CD4-positive, alpha-beta T cell treated with Interleukin-1 beta for 1 hour (primary cell): ENCODE measurements at places on chromosomes 6 and 20.

DNA sequence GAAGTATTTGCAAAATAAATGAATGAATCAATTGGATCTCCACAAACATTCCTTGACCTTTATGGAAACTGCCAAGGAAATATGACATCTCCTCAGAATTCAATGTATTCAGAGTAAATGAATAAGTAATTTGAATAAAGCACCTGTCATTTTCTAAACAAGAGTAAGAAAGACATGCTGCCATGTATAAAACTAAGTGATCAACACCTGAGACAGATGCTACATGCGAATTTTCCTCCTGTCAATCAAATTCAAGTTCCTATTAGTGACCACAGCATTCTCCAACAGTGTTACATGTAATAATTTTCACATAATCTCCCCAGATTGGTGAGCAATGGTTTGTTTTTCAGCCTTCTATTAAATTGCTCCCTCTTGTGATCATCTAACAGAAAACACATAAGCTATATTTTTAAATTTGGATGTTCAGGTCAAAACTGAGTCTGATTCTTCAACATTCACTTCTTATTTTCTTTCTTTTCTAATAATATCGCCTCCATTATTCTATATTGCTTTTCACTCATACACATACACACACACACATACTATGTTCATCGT, 163.2 kb upstream of the RNF217 start:
- DNase-seq, result no peak

DNA sequence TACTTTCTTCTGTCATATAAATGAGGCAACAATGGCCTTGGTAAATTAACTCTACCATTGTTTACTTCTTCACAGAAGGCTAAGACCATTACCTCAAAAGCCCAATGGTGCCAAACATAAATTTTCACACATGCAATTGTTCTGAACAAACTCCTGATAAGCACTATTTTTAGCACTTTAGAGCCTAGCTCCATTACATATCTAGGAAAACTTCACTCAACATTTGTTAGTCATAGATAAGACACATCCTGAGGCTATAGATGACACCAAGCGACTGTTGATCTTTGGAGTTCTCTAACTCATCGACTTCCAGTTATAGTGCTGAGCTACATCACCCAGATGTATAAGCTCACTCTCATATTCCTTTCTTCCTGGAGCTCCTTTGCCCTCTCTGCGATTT, 245.9 kb downstream of the EYS start:
- DNase-seq, result no peak

- DNase-seq, result no peak
These were observed 100.9 kb upstream of the FOXP4 start for GRCh38 chr6:41445261-41445660.

DNA sequence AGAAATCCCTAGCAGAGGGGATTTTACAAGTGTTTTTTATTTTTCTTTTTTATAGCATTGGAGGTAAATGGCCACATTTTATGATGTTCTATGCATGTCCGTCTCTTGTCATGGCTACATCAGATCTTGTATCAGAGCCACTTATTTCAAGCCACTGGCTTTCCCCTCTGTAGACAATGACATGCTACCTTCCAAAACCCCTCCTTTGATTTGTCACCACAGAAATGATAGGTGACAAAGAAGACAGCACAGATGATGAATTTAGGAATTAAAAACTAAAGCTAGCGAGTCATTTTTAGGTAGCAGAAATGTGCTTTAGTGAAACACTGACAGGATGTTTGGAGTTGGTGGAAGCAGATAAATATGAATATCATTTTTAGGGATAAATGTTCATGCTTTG, 20.8 kb downstream of the PLCB1 start:
- DNase-seq, result no peak

DNA sequence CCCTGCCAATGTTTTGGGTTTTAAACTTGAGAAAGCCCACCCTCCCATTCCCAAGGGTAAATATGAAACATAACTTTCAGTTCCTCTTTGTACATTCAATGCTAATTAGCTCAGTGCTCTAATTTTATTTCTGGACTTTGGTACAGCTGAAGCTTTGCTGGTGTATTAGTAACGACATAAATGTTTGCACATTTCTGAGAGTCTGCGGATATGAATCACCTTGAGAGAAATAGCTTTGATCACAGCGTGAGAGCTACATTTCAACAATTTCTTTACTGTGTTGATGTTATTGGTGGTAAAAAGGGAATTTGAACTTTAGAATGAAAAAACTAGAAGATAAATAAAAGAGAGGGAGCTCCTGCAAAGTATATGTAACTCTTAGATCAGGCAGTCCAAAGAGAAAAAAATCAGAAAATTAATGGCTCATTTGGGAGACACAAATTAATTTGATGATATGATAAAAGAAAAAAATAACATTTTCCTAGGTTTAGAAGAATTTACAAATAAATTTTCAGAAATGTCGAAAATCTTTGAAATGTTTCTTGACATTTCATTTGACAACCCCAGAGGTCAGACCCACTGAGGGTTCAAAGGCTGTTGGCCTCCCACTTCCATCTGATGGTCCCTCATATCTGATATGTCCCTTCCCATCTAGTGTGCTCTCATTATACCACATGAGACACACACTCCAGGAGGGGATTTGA, 38.5 kb upstream of the CAP2 start:
- no peak for DNase-seq

- no peak for DNase-seq
These were observed 597.1 kb downstream of the KIF16B start for GRCh38 chr20:15976047-15976736.

- DNase-seq, result no peak
These were observed 197.7 kb downstream of the KCNQ5 start for GRCh38 chr6:72819609-72820008.

DNA sequence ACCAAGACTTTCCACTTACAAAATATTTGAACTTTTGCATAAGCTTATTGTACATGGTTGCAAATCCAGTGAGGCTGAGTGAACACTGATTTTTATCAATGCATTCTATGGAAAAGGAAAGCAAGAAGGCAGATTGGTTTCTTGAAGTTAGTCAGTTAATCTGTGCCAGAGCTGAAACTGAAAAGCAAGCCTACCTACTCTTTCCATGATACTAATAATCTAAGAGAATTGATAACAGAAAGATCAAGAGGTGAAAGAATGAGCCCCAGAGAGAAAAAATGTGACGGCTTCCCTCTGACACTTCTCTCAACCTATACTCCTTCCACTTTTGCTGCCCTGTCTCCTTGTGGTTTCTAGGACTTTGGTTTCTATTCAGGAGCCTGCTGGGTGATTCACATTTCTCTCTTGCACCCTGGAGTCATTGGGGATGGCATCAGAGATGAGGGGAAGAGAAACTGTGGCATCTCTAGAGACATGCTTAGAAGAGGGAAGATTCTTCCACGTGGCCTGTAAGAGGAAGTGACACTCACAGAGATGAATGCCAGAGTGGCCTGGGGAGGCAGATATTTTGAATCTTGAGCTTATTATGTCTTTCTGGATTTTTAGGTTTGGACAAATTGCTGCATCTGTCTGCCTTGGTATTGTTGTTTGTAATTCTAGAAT, 158.6 kb upstream of the RIMS1 start:
- no peak for DNase-seq

- DNase-seq, result no peak
These were observed 87.8 kb downstream of the SLC16A10 start for GRCh38 chr6:111175109-111175508.

DNA sequence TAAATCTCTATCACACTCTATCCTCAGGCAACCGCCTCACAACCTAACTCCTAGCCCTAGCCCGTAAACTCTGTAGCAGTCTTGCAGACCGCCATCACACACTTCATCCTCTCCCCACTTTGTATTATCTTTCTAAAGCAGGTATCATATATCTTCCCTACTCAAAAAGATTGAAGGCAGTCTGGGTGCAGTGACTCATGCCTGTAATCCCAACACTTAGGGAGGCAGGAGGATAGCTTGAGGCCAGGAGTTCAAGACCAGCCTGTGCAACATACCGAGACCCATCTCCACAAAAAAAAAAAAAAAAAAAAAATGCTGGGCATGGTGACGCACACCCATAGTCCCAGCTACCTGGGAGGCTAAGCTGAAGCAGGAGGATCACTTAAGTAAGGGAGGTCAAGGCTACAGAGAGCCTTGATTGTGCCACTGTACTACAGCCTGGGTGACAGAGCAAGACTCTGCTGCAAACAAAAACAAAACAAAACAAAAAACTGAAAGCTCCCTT, 22.9 kb downstream of the RANBP9 start:
- no peak for DNase-seq

DNA sequence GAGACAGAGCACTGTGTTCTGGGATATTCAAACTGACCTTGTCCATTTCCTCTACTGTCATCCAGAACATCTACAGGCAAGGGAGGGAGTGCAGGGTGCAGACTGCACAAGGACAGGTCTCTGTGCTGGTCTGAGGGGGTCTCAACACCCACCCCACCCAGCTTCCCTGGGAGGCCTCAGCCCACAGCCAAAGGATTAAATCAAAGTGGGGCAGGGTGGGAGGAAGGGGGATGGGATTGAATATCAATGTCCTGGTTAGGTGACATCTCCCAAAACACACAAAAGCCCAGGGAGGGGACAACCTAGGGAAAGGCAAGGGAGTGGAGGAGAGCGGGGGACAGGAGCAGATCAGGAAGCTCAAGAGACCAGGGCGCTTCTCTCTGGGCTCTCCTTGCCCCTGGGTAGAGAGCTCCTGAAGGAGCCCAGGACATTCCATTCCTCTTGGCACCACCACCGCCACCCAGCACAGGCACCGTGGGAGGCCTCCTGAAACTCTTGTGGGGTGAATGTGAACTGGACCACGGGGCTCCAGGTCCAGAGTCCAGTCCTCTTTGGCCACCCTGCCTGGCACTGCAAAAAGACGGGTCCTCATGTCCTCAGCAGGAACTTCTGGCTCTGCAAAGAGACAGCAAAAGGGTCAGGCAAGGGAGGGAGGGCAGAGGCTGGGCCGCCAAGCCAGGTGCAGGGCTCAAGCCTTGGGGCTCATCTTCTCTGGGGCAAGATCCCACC, 73.9 kb downstream of the JPH2 start:
- DNase-seq, result no peak

DNA sequence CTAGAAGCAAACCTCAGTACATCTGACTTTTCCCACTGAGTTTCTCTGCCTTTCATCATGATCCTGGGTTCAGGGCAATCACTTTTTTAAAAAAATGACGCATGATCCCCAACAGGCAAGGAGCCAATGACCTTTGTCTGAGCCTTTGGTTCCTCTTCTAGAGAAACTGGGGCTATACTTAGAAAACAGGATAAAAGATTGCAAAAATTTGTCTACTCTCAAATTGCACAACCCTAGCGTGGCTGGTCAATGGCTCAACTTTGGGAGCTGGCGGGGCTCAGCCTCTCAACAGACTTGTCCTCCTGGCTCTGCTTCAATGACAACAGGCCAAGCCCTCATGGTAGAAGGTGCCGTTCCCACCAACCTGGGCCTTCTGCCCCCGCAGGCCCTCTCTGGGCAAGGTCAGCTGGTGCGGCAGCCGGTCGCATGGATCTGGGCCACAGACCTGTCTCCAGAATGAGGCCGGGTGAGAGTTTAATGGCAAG, 48.7 kb downstream of the PDYN start:
- peak; percentile 14 for DNase-seq

DNA sequence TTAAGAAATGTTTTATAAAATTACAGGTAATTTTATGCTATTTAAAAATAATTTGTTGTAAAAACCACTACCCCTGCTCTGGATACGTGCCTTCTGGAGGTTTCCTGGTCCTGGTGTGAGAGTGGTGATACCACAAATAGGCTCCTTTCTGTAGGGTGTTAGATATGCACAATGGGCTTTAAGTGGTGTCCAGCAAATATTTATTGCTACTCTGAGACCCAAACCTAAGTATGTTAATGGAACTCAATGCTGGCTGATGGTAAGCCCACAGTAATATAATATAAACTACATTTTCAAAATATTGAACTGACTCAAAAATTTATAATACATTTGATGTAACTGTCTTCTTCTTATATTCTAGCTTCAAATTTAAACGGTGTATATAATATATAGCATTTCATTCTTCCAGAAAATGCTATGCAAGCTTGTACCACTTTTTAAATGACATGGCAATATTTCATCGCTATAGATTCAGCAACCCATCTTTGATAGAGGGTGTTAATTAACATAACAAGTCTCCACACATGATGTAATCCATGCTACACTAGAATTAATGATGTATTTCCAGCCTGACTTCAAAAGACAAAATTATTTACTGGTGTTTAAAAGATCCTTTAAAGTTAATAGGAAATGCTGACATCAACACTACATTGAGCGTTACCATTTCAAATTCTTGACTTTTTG, 161.9 kb downstream of the DST start:
- DNase-seq, result no peak

DNA sequence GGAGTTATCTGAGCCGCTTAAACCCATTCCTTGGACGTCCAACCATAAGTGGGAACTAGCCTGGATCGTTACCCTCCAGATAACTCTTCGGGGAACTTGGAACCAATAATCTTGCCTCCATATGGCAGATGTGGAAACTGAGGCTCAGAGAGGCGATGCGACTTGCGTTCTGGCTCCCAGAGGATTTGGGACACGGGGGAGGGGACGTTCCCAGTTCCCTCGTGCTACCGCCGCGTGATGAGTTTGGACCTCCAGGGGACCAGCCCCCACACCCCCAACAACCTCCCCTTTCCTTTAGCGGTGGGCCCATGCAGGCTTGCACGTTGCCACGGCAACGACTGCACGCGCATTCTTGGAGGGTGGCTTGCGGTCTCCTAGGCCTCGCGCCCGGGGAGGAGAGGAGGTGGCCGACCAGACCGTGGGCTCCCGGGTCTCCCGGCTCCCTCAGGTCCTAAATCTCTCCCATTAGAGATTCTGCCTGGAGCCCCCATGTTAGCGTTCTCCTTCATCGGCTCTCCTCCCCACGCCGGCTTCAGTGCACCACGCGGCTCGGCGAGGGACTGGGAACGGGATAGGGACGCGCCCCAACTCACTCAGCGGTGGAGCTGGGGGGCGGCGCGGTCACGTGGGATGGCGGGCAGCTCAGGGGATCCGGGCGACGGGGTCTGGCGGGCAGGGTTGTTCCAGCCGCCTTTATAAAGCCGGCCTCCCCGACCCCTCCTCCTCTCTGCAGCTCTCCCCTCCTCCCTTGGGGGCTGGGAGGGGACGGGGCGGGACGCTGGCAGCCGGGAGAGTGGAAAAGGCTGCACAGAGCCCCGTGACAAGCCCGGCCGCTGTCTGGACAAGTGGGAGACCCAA, at the start of gene PLTP:
Gene PLTP, minus strand, starts transcription at position 670 of the 858 bp plus-strand sequence. CDS start 703 bp downstream, outside the sequence.
- peak; percentile 43 for DNase-seq
